ENCODE measurements at places on chromosomes 2 and 18.

GRCh38 chr18:74511823-74512222 lies 15.7 kb downstream of the CNDP2 start:
- no peak for DNase-seq

GRCh38 chr2:212665948-212666347 lies 127.3 kb upstream of the ERBB4 start:
- DNase-seq: no peak

DNA sequence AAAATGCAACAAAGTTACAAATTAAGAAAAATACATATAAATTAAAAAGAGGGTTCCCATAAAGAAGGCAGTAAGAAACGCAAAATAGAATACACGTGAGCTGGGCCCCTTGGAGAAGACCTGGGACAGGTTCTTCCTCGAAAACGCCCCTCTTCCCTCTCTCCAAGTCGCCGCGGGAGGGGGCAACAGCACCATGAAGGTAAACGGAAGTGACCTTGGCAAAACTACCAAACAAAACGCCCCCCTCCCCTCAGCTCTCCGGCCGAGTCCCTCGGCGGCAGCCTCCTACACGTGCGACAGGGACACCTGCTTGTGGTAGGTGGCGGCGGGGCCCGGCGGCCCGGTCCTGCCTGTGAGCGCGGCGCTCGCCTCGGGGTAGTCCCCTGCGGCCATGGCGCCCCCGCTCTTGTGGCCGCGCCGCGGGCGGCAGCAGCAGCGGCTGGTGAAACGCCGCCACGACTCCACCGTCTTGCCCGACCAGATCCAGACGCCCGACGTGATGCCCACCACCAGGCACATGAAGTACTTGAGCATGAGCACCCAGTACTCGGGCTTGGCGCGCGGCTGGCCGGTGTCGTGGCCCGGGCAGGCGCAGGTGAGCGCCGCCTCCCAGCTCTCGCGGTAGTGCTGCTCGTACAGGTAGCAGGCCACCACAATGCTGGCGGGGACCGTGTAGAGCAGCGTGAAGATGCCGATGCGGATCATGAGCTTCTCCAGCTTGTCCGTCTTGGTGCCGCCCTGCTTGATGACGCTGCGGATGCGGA lies 2.8 kb downstream of the FZD5 start:
- no peak for DNase-seq

GRCh38 chr2:26910176-26910575 lies 60.3 kb upstream of the MAPRE3 start:
- DNase-seq: no peak

DNA sequence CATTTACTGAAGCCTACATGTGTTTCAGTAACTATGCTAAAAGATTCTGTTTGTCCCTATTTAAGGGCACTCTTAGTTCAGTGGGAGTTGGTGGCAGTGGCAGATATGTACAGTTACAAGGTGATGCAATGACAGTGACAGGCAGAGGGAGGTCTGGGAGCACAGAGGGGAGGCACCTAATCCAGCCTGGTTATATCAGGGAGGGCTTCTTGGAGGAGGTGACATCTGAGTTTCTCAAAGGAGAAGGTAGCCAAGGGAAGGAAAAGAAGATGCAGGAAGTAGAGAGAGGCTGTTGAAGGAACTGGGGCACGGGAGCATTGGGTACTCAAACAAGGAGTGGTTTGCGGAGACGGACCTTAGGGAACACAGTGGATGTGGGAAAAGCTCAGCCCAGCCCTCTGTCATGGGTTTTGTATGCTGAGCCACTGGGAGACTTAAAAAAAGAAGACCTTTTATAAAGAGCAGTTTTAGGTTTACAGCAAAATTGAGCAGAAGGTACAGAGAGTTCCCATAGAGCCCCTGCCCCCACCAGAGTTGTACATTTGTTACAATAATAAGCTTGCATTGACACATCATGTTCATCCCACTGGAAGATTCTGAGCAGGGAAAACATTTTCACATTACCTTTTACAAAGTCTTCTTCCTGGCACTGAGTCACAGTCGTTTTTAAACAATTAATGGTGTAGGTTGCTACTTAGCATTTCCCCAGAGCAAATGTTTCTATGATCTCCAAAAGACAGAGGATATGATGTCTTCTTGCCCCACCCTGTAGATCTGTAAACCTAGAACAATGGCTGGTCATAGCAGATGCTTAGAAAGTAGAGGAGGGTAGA lies 83.0 kb upstream of the TAF1B start:
- no peak for DNase-seq

- no peak for DNase-seq
Measured at GRCh38 chr2:75592030-75592429, 31.3 kb upstream of the EVA1A start.

DNA sequence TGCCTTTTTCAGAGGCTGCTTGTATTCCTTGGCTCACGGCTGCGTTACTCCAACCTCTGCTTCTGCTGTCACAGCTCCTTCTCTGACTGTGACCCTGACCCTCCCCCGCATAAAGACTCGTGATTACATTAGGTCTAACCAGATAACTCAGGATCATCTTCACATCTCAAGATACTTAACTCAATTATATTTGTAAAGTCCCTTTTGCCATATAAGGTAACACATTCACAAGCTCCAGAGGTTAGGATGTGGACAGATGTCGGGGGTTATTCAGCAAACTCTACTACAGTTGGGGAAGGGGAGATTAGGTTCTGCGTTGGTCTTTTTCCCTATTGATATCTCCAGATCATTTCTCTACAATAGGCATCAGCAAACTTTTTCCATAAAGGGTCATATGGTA lies 76.9 kb downstream of the EVA1A start:
- no peak for DNase-seq

GRCh38 chr18:364256-364826 lies 96.5 kb upstream of the THOC1 start:
- no peak for DNase-seq

DNA sequence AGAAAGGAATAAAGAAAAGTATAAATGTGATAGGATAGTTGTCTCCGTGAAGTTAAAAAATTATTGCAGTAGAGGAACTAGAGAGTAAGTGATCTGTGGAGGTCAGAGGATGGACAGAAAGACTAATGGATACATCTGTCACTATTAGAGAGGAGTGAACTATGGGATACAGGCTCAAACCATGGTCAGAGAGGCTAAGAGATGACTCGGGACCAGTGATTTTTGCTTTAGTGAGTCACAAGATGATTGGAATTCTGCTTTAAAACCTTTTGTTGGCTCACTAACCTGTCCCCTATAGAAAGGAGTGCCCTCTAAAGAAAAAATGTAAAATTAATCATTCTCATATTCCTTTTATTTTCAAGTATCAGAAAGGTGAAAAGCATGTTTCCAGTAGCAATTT lies 30.3 kb downstream of the ALMS1 start:
- DNase-seq: no peak

DNA sequence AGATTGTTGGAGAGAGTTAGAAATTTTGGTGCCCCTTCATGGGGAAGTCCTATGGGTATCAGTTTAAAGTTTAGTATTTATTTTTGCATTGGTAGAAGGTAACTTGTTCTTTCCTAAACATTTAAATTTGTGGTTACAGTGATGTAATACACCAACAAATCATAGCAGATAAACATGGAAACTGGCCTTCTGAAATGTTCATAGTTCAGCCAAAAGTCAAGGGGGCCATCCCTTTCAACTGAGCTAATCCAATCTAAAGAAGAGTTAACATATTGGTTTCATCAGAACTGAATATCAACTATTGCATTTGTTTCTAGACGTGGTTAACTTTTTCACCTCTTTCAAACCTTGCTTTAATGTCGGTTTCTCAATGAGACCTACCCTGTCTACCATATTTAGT lies 46.3 kb downstream of the PPP1R1C start:
- DNase-seq: peak; percentile 36

GRCh38 chr18:68409576-68409975 lies 305.3 kb downstream of the TMX3 start:
- no peak for DNase-seq

- DNase-seq: no peak
Measured at GRCh38 chr2:135130751-135131150, 78.7 kb downstream of the RAB3GAP1 start.

GRCh38 chr2:216498070-216498378 lies 620 bp upstream of the RPL37A start:
- DNase-seq: no peak

DNA sequence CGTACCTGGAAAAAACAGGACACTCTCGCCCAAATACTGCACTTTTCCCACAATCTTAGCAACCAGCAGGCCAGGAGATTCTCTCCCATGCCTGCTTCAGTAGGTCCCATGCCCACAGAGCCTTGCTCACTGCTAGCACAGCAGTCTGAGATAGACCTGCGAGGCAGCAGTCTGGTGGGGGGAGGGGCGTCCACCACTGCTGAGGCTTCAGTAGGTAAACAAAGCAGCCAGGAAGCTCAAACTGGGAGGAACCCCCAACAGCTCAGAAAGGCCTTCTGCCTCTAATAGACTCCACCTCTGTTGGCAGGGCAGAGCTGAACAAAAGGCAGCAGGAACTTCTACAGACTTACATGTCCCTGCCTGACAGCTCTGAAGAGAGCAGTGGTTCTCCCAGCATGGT lies 1202.8 kb upstream of the ACVR2A start:
- DNase-seq: no peak

- DNase-seq: no peak
Measured at GRCh38 chr2:144014103-144014502, 505.8 kb downstream of the ZEB2 start.

DNA sequence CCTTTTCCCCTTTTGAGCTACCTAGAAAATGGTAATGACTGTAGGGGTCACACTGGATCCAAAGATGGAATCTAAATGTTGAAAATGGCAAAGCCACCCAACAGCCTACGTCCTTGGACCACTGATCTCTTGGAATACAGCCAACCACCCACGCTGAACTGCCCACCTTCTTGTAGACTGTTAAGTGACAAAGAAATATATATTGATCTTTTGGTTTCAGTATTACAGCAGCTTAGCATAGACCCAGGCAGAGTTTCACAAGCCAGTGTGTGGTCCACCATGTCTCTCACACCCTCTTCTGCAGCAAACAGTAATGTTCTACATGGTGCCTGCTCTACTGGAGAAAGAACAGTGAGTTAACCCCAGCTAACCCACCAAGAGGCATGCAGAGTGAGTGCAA lies 20.2 kb downstream of the CACNB4 start:
- DNase-seq: no peak

DNA sequence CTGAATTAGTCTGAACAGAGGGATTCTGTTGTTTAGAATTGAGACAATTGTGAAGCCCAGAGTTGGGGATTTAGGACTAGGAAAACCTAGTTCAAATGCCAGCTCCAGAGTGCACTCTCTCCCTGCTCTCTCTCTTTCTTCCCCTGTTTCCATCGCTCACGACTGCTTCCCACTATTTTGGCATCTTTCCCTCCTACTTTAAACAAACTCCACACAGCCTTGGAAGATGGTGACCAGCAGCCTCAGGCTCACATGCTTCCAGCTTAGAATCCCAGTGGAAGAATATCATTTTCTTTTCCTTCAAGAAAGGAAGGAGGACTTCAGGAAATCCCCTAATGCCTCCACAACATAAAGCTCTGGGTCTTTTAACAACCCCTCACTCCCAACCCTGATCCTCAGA lies 6.1 kb upstream of the DNMT3A start:
- DNase-seq: peak; percentile 16

GRCh38 chr18:62524440-62525200 lies 1.8 kb downstream of the ZCCHC2 start:
- DNase-seq: no peak

DNA sequence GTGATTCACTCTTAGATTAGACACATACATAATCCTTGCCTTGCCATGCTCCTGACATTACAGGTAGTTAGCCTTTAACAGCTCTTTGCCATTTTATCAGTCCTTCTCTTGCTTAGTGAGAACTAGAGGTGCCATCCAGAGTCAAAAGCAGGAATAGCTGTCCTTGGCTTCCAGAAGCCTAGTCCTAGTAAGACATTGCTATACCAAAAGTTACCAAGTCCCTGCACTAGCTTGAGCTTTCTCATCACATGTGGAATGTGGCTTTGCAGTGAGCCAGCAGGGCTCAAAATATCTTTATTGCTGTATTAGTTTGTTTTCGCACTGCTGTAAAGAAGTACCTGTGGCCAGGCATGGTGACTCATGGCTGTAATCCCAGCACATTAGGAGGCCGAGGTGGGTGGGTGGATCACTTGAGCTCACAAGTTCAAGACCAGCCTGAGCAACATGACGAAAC lies 104.7 kb upstream of the NOSTRIN start:
- no peak for DNase-seq

GRCh38 chr2:38207168-38207567 lies 131.2 kb upstream of the CYP1B1 start:
- no peak for DNase-seq

GRCh38 chr2:168699844-168700417 lies 102.5 kb upstream of the NOSTRIN start:
- DNase-seq: peak; percentile 92

DNA sequence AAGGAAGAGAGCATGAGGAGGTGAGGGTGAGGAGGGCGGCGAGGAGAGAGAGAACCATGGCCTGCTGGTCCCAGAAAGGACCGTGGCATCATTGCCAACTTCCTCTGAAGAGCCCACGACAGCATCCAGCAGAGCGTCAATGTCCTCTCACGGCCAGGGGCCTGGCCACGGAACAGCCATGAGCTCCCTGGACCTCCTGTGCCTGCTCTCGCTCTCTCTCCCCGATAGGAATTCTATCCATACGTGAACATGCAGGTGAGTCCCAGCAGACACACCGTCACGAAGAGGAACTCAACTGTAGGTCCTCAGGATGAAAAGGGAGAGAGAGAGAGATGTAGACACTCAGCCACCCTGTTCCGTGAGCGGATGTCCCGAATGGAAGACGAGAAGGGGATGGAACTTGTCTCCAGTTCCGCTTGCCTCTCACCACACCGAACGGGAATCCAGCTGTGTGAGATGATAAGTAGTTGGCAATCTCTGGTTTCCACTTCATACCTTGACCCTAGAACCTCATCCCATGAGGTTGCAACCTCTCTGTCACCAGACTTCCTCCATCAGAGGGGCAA lies 107.6 kb downstream of the TNS1 start:
- no peak for DNase-seq

GRCh38 chr18:45066886-45067285 lies 386.2 kb downstream of the SETBP1 start:
- DNase-seq: no peak

DNA sequence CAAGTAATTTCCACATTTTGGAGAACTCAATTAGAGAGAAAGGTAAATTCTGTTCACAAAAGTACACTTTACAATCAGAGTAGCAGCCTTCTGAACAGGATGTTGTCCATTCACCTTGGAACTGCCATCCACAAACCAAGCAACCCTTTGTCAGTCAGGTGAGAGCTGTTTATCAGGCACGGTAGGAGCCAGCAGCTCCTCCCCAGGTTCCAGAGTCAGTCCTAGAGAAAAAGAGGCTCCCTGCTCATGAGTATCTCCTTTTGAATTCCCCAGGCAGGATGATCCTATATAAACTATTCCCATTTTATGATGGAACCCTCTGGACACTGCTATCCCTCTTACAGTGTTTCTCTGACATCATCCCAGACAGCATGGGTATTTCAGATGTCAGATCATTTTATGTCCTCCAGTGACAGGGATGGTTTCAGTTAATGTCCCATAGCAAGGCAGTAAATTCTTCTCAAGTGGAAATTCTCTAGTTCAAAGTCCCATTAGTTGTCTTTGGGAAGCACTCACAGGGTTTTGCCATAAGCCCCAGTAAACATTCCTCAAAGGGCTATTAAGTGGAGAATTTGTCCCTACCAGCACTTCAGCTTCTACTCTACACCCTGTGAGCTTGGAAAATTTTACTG lies 34.5 kb upstream of the CSRNP3 start:
- no peak for DNase-seq

- DNase-seq: no peak
Measured at GRCh38 chr2:74991977-74992376, 33.5 kb downstream of the POLE4 start.

All from AG04450 (cell line).